ENCODE measurements at places on chromosomes 1 and 21. TPM values are rescaled to one million over a fixed set of nuclear protein-coding genes. Genes with fewer than 3 reads are reported as not detected.

GRCh38 chr1:235278233-235278914 lies 49.6 kb downstream of the ARID4B start:
- no peak for DNase-seq

DNA sequence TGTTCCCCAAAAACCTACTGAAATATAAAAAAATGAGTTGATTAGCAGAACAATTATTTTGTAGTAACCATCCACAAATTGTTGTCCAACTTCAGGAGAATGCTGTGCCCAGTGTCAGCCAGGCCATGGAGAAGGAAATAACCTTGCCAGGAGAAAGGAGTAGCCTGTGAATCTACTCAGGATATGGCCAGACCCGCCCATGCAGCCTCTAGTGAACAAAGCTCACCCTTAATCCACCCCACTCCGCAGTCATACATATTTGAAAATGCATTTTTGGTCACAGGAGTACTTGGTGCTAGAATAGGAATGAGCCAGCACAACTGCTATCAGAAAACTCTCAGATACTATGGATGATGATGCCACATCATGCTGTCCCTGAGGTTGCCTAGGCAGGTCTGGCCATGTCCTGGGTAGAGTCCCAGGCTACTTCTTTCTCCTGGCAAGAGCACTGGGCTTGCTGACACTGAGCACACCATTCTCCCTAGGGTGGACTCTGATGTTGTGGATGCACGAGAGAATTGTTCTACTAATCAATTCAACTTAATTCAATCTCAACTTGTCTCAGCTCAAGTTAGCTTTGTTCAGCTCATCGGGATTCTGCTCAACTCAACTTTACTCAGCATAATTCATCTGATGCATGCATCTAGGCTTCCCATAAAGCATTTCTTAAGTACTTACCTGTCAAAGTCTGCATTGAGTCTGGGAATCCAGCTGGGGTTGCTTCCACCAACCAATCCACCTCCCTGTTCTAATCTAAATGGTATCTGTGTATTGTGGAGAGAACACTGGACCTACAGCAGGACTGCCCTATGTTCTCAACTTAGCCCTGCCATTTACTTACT lies 18.2 kb downstream of the STYXL2 start:
- DNase-seq, result no peak

GRCh38 chr1:87203904-87204303 lies 124.8 kb upstream of the LMO4 start:
- no peak for DNase-seq

Gene SLC44A5
- polyA plus RNA-seq, result 7.8 TPM

Gene RGS4
- 124 TPM for polyA plus RNA-seq
